Activated CD8-positive, alpha-beta memory T cell treated with anti-CD3 and anti-CD28 coated beads, Interleukin-2, amount 50 U/mL, for 48 hours (primary cell): ENCODE measurements at places on chromosomes 5 and 9.

- DNase-seq: no peak
These were observed 520.6 kb downstream of the CTNND2 start for GRCh38 chr5:11383506-11384095.

GRCh38 chr9:34267660-34268059, 61.4 kb downstream of the KIF24 start:
- DNase-seq: no peak

- no peak for DNase-seq
These were observed 42.3 kb upstream of the CLPTM1L start for GRCh38 chr5:1387059-1387755.

DNA sequence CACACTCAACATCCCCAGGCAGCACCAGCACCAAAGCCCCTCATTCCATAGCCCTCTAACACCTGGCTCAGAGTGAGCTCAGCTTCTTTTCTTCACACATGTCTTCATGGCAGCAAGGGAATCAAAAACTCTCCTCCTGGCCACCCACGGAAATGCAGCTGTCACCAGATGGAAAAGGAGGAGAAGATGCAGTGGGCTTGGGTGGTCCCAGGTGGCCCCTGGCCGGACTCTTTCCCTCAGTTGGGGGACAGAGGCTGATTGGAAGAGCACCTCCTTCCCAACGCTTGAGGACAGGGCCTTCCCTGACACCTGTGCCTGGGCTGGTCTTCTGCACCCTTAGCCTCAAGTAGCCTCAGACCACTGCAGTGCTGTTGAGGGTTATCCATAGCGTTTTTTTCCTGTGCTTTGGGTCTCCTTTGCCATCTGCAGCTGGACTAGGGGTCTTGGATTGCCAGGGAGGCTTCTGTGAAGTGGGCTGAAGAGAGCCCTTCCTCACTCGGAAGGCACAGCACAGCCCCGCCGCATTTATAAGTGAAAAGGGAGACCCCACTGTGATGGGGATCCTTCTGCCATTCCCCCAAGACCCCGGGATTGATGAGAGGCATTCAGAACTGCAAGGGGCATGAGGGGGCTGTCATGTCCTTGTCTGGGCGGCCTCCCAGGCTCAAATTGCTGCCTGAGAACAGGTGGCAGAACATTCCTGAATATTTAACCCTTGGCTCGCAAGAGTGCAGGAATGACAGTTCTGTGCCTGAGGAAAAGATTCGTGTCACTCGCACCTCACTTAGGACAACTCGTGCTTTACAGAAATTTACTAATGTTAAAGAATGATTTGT, 200.0 kb downstream of the AUH start:
- DNase-seq: no peak

DNA sequence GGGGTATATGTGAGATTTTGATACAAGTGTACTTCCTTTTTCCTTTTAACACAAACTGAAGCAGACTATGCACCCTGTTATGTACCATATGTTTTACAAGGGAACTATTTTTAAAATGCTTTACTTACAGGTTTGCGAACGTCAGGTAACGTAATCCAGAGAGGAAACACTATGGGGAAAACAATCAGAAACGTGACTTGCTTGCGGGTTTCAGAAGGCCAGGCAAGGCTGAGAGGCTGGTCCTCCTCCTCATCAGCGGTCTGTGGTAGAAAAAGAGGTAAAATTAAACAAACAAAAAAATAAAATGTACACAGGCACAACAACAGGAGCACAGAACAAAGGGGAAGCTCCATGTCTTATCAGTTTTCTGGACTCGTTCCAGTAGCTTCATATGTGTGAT, 141.2 kb downstream of the ACER2 start:
- DNase-seq: no peak

GRCh38 chr9:124041817-124042116, 30.2 kb downstream of the LHX2 start:
- no peak for DNase-seq

DNA sequence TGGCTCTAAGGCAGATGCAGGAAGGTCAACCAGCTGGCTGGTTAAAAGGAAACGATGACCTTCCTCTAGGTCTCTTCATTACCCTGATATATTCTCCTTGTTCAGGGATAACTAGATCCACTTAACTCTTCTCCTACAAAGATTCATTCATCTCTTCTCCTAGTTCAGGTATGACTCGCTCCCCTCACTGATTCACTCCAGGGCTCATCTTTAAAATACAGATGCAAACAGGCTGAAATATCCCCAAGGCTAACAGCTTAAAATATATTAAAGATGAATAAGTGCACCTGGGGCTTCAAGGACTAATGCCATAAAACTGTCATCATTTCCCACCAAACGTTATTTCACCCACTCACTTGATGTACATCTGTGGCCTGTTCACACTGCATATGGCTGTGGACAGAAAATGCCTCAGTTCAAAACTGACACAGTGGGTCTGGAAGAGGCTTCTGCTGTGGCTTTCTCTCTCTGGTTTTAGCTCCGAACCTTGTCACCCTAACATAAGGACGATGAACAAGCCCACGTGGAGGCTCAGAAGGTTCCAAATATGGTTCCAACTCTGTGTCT, 366.9 kb downstream of the DEPDC1B start:
- DNase-seq: no peak

DNA sequence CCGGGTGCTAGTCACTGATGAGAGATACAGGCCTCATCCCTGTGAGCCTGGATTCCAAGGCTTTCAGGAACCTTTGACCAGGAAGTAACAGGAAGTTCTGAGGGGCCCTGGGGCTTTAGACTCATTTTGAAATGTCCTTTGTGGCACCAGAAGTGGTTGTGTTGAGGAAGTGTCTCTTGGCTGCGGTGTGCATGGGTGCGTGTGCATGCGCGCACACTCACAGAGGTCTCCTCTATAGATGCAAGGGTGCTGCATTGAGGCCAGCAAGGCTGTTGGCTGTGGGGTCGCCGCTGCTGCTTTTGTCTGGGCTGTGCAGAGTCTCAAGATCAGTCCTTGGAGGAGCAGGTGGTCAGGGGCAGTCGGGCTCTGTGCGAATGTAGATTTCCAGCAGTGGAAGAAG, 7.6 kb downstream of the RAB24 start:
- DNase-seq: no peak

DNA sequence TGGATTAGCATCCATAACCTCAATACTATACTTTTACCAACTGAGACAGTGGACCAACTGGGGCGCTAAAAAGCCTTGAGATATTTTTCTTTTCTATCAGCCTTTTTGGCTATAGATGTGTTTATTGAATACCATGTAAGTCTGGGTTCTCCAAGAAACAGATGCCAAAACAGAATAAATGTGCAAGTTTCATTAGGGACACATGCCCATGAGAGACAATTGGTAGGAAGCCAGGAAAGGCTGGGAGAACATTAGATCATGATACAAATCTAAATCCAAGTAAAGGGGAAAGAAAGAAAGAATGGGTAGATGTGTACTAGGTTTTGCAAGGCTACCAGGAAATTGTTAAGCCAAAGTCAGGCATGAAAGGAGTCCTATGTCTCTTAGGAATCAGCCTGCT, 152.5 kb downstream of the KCTD16 start:
- no peak for DNase-seq

GRCh38 chr5:17189381-17190036, 27.9 kb upstream of the BASP1 start:
- DNase-seq: peak; percentile 90

DNA sequence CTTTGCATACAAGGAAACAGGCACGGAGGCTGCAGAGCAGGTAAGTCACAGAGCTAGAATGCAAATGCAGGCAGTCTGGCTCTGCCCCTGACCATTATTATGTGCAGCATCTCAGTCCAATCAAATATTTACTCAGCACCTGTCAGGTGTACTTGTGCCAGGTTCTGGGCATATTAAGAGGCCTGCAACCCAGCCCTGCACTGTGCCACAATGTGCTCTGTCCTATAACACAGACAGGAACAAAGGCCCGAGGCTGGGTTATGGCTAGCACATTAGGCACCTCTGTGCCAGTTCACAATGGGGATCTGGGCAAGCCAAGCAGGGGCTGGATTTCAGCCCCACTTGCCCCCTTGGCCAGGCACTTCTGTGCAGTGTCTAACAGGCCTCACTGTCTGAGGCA, 14.0 kb downstream of the ARL15 start:
- no peak for DNase-seq

GRCh38 chr9:16039218-16039987, 486.6 kb downstream of the CCDC171 start:
- DNase-seq: no peak
